Upper lobe of right lung (tissue), 1 donor: ENCODE measurements at places on chromosomes 16 and 17. TPM values are rescaled to one million over a fixed set of nuclear protein-coding genes. Genes with fewer than 3 reads are reported as not detected.
A peak's percentile ranks its signal among the peaks of the same experiment; 100 is the strongest.

The CCL4 gene
- 12.5 TPM for total RNA-seq

The DCUN1D3 gene
- 28.7 TPM for total RNA-seq

DNA sequence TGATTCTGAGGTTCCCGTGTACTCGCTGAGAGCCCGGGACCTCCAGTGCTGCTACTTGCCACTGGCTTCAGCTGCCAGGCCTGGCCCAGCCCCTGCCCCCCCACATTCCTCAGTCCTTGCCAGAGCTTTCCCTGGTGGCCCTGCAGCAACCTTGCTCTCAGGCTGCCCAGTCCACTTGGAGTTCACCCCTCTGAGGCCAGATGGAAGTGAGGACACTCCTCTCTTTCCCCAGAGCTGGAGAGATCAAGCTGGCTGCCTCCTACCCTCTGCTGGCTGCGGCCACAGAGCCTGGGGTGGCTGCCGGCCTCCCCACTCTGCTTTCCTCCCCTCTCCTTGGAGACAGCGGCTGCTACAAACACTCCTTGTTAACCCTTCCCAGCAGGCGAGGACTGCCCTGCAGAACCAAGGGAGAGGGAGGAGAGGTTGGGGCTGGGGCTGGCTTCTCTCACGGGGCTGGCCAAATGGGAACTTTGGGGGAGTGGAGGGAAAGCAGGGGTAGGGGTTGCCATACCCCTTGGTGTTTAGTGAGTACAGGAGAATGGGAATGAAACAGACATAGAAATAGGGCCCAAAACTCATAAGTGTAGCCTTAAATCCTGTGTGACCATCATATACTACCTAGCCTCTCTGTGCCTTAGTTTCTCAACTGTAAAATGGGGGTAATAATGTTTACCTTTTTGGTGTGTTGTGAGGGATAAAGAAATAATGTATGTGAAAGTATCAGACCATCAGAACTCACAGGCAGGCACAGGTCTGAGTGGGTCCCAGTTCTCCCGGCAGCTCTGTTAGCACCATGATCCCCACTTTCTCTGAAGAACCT lies at the start of gene GAS2L2:
Gene GAS2L2, minus strand, starts transcription at position 295 of the 820 bp plus-strand sequence. CDS start 389 bp downstream, outside the sequence.
- H3K4me3 ChIP-seq = no peak within 1 kb of the TSS
- H3K27me3 ChIP-seq = peaks cover 30% of the 10 kb centered on the region
- H3K4me1 ChIP-seq = peaks cover 9% of the 10 kb centered on the region
- no peak for DNase-seq
- no peaks in the 10 kb centered on the region for H3K36me3 ChIP-seq

GRCh38 chr17:17931159-17931558 lies 41.0 kb downstream of the TOM1L2 start:
- no peaks in the 10 kb centered on the region for H3K27me3 ChIP-seq
- no peak for DNase-seq
- no peaks in the 10 kb centered on the region for H3K36me3 ChIP-seq
- no peak overlapping the region for H3K4me3 ChIP-seq
- H3K4me1 ChIP-seq = peaks cover 44% of the 10 kb centered on the region

- no peak overlapping the region for H3K4me3 ChIP-seq
- no peak for DNase-seq
- H3K4me1 ChIP-seq = no peaks in the 10 kb centered on the region
Observed at GRCh38 chr16:78483124-78483992, 383.9 kb downstream of the WWOX start.

The PDILT gene
- total RNA-seq = not detected

The NXN gene
- 57.3 TPM for total RNA-seq

DNA sequence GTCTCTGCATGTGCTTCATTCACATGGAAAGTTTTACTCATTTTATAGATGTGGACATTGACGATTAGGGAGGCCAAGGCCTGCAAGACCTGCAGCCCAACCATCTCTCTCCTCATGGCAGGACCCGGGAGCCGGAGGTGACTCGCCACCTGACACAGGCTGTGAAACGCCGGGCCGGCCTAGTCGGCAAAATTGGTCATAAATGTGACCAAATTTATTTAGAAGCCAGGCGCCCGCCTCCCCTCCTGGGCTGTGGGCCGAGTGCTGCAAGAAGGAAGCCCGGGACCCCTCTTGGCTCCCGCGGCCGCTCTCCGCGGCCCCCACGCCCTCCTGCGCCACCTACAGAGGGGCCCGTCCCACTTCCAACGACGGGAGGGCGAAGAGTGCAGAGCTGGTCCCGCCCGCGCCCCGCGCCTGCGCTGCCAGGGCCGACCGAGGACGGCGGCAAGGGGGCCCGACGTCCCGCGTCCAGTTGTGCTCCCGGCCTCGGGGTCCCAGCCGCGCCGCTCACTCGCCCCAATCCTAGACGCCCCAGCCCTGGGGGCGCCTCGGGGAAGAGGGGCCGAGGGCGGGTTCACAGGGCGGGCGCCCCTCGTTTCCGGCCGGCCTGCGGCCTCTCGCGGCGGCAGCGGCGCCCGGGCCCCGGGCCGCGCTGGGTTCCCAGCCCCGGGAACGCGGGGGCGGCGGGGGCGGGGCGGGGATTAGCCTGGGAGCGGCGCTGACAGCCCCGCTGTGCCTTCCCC lies 47.5 kb downstream of the WNT3 start:
- peak overlapping the region; percentile 51 for H3K4me3 ChIP-seq
- H3K27ac ChIP-seq = peak overlapping the region; percentile 42
- peaks cover 7% of the 10 kb centered on the region for H3K4me1 ChIP-seq
- peak; percentile 80 for DNase-seq
